ENCODE measurements at places on chromosomes 16 and 17.
A peak's percentile ranks its signal among the peaks of the same experiment; 100 is the strongest.

DNA sequence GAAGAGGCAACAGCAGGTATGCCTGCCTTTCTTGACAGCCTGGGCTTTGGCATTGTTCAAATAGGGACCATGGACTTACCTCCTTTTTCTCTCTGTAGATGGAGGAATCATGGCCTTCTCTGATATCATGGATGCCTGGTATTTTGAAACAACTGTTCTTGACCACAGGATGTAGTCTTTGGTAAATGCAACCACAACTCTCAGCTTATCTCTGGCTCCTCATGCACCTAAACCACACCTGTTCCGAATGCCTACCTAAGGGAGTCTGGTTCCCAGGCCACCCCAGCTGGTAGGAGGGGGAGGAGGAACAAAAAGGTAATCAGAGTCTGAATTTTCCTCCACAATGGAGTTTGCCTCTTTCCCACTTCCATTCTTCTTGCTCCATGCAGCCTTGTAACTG is 18.8 kb downstream of the CDK5RAP3 start:
- peak; percentile 78 for DNase-seq

- DNase-seq: no peak
These were observed 5.1 kb upstream of the CX3CL1 start for GRCh38 chr16:57367116-57367752.

DNA sequence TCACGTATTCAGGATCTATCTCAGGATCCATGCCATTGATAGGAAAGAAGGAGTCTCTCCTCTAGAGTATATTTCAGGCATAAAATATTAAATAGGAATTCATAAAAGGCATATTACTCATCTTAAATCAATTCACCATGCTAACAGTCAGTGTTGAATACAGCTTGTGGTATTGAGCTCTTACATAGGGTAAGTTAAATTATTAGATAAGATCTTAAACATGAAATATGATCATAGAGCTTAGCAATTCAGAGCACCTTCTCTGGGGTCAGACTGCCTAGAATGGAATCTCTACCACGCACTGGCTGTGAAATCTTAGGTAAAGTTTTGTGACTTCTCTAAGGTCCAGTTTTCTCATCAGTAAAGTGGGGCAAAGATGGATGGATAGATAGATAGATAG is 20.7 kb downstream of the MARCHF10 start:
- no peak for DNase-seq

DNA sequence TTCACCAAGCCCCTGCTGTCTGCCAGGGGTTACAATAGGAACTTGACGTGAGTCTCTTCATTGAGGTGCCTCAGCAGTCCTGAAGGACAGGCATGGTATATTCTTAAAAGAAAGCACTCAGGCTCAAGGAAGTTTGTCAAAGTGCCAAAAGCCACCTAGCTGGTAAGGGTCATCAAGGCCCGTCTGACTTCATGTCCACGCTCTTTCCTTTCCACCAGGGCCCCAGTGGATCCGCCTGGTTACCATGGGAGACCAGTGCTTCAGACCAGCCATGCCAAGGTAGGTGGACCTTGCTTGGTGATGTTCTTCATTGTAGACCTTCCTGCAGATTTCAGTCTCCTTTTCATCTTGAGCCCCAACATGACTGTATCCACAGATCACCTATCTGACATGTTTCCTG is 27.6 kb upstream of the CCL1 start:
- no peak for DNase-seq

GRCh38 chr17:79400989-79401703 is 209.7 kb downstream of the RBFOX3 start:
- DNase-seq: peak; percentile 62
